ENCODE measurements at places on chromosomes 4 and X.

DNA sequence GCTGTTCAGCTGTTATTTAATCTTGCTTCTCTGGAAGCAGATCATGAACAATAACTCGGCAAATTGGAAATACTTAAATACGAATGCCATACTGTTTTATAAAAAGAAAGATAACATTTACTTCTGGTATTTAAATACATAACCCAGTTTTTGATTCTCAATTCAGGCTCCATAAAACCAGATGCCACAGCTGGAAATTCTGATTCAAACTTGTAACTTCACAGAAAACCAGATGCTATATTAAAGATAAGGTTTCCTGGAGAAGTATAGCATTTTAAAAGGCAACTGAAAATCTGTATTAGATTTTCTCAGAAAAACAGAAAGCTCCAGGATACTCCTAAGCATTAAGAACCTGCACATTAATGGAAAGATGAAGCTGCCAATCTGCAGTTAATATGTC is 40.2 kb downstream of the STX18 start:
- no peak for DNase-seq

DNA sequence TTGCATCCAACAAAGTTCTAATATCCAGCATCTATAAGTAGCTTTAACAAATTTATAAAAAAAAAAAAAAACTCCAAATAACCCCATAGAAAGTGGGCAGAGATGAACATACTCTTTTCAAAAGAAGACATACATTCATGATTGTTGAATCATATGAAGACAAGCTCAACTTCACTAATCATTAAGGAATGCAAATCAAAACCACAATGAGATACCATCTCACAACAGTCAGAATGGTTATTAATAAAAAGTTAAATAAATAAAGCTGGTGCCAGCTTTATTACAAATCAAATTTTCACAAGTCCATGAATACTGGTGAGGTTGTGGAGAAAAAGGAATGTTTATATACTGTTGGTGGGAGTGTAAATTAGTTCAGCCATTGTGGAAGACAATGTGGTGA is 592.0 kb downstream of the IQCM start:
- no peak for DNase-seq

DNA sequence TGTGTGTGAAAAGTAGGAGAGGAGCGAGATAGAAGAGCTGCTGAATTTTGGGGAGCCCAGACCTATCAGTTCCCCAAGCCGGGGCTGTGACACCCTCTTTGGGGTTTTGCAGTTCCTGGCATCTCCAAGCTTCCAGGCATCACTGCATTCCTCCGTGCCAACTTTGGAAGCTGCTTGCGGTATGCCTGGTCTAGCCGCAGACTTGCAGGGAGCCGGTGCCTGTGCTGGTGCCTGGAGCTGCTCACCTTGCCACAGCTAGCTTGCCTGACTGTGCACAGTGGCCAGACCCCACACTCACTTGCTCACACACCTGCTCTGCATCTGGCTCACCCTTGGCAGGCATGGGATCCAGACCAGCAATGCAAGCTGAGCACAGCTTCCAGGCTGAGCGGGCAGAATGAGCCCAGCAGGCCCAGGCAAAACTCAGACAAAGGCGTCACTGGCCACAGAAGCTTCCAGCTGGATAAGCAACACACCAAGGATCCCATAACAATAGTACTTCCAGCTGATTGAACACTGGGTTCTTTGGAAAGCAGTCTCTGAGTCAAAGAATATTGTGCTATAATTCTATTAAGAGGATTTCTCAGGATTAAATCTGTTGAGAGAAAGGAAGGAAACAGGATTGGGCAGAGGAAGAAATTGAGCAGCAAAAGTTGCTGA is 390.9 kb downstream of the TEX13C start:
- DNase-seq = peak; percentile 78

GRCh38 chr4:165070560-165070959 is 16.9 kb downstream of the TRIM75 start:
- no peak for DNase-seq

DNA sequence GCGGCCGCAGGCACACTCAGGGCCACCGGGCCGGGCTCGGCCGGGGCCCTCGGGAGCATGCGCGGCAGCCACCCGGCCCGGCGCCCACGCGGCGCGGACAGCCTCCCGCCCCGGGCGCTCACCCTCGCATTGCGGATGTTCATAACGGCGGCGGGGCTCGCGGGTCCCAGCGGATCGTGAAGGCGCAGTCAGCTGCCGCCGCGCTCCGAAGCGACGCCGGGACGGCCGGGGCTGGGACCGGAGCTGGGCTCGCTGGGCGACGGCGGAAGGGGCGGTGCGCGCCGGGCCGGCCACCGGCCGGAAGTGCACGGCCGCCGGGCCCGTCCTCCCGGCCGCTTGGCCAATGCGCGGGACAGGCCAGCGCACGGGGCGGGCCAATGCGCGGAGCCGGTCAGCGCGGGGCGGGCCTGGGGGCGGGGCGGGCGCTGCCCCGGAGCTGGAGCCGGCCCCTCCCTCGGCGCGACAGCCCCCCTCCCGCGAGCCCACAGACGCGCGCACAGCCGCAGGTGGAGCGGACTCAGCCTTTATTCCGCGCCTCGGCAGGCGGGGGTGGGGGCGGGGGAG is at the start of gene NAA10:
Gene NAA10 (minus strand): TSS at position 276 of the 564 bp plus-strand sequence. CDS start 133 bp downstream, at position 143.
- peak; percentile 88 for DNase-seq

GRCh38 chr4:40736910-40737309 is 12.8 kb upstream of the NSUN7 start:
- DNase-seq = peak; percentile 48

GRCh38 chr4:48329193-48329592 is 12.1 kb upstream of the SLAIN2 start:
- DNase-seq = no peak

DNA sequence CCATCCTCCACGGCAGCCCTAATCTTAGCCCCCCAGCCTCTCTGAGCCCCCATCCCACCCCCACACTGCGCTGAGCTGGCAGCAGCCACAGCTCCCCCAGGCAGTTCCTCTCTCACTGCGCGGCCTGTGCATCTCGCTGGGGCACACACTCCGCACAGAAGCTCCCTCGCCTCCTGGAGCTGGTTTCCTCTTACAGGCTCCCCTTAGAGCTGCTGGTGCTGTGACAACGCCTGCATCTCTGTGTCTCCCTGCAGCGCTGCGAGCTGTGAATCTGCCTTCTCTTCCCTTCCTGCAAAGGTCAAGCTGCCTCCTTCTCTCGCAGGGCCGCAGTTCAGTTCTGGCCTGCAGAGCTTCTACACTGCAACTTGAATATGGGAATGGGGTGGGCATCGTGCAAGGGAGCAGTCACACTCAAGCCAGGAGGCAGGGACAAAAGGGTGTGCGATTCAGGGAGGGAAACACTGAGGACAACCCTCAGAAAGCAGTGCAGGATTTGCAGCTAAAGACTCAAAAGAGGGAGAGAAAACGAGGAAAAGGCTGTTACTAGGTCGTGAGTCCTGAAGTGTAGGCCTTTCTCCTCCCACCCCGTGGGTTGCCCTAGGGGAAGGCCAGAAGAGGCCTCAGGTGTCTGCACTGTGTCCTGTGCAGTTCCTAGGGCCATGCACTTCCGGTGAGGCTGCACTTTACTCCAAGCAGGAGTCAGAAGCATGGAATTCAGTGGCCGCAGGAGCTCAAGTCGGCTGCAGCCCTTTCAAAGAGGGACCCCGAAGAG is 87.0 kb downstream of the BCOR start:
- peak; percentile 37 for DNase-seq

DNA sequence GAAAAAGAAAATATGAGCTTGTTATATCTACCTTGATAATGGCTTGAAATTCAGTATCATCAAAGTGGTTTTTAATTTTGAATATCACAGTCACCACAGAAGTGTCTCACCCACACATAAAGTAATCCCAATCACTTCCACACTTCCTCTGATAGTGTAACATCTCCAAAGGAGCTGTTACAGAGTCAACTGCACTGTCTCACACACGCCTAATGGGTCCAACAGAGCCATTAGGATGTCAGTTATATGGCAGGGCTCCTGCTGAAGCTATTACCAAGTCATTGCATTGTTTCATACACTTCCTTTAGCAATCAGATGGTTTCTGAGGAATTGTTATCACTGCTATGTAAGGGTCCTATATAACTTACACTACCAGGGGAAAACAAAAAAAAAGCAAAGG is 432.1 kb upstream of the TEX13C start:
- DNase-seq = no peak

DNA sequence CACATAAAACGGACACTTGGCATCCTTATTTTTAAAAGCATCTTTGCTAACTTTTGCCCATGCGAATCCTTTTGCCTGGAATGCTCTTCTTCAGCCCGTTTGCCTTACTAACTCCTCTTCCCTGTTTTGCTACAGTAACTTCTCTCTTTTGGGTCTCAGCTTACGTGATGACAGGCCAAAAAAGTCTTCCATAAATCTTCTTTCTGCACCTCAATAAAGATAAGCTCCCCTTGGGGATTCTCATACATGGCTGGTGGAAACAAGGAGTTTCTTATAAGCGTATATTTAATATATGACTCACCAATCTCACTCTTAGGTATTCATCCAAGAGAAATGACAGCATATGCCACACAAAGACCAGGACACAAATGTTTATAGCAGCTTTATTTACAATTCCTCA is 192.7 kb downstream of the RCHY1 start:
- no peak for DNase-seq

DNA sequence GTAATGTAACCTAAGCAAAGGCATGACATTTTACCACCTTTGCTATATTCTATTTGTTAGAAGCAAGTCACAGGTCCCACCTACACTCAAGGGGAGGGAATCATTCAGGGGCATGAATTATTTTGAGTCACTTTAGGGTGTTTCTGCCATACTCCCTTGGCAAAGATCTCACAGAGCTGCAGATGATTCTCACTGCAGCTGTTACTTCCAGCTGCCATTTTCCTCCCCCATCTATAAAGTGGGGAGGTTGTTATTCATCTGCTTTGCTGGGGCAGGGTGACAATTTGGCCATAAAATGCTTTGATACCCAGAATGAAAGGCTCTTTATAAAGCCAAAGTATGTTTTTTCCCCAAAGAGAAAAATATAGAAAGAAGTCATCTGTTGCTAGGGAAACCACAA is 136.5 kb upstream of the SMIM31 start:
- DNase-seq = no peak

DNA sequence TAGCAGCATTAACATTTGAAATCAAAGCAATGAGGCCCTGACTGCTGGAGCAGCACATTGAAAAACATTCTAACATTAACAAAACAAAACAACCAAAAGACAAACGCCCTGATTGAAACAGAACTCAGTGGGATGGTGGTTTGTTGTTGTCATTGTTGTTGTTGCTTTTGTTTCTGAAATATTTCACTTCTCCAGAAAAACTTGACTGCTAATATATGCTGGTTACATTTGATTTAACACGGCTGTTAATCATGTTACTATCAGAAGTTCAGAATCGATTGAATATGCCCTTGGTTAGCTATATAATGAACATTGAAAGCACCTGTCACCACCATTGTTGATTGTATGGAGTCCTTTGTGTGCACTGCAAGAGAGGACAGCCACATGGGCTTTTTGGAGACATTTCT is 790.4 kb upstream of the GALNTL6 start:
- DNase-seq = no peak

DNA sequence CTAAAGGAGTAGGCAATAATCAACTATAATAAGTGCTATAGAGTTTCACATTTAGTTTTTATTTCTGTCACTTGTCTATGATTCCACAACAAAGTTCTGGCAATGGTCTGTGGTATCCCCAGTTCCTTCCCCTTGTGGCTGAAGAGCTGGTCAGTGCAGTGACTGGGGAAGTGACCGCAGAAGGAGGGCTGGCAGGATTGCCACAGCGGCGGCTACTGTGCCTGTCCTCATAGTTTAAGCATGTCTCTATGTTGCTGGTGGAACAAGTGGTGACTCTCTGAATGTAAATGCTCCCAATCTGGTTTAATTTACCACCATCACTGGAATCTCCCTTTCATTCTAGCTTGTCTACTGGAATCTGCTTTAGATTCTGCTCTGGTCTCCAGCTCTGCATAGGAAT is 170.6 kb upstream of the GK2 start:
- no peak for DNase-seq

- no peak for DNase-seq
Observed at GRCh38 chrX:150456466-150456865, 93.3 kb downstream of the MAMLD1 start.

DNA sequence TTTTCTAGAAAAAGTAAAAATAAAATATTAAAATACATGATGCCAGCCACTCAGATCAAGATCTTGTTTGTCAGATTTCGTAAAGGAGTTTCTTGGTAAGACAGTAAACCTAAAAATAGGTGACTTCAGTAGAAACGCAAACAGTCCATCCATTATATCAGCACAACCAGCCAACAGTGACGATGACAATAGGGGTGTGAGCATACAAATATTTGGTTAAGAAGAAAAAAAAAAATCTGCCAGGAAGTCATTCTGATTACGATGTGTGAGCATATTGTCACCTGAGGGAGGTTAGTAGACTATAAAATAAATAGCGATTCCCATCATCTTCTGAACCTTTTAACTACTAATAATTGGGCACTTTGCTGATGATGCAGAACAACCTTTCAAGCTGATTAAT is 37.6 kb downstream of the SLC7A11 start:
- DNase-seq = no peak

DNA sequence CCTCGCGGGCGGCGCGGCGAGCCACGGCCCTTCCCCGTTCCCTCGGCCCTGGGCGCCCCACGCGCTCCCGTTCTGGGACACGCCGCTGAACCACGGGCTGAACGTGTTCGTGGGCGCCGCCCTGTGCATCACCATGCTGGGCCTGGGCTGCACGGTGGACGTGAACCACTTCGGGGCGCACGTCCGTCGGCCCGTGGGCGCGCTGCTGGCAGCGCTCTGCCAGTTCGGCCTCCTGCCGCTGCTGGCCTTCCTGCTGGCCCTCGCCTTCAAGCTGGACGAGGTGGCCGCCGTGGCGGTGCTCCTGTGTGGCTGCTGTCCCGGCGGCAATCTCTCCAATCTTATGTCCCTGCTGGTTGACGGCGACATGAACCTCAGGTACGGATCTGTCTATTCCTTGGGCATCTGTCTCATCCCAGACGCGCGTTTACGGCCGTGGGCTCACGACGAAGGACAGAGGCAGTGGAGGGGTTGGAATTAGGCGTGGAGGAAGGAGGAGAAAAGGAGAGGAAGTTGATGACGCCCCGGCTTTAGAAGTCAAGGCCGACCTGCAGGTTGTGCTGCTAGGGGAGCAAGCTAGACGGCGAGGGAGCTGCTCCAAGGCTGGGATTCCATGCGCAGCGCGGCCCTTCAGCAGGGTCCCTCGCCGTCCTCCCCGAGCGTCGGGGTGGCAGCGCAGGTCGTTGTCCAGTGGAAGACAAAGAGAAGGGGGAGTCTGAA is 792 bp downstream of the SLC10A4 start:
- peak; percentile 53 for DNase-seq

- DNase-seq = no peak
Observed at GRCh38 chr4:164482758-164483157, 271.2 kb upstream of the SMIM31 start.

DNA sequence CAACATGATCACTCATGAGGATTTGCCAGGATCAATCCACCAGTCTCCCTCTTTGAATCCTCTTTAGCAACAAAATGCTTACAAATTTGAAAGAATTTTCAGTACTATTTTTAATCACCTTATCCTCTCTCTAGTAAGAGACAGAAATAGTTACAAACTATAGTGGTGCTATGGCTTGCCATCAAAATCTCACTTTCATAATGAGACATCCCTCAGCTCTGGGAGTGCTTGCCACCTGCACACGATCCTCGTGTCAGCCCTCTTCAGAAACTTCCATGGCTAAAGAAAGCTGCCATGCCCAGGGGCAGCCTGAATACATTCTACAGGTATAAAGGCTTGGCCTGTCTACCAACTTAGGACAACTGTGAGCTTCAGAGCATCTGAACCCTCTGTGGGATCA is 5.1 kb upstream of the DHX15 start:
- DNase-seq = no peak
